ENCODE measurements at places on chromosomes 6 and 20.

DNA sequence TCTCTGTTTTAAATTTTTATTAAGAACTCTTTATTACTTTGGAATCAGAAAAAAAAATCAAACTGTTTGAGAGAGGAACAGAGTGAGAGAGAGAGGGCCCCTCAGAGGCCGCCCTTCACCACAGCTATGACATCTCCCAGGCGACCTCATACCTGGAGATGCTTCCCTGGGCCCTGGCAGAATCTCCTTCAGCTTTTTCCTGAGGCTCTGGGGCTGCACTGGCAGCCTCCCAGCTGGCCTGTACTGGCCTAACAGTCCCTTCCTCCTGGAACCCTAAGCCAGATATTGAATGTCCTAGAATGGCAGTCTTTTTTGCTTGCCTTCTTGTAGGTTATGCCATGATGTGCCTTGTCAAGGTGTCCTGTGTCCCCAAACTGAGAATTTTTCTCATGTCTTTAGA is 13.7 kb downstream of the ABHD12 start:
- DNase-seq = no peak

GRCh38 chr6:30029588-30029987 is 31.5 kb upstream of the POLR1H start:
- DNase-seq = no peak

GRCh38 chr20:15248618-15249395 is 911.4 kb upstream of the FLRT3 start:
- DNase-seq = no peak

DNA sequence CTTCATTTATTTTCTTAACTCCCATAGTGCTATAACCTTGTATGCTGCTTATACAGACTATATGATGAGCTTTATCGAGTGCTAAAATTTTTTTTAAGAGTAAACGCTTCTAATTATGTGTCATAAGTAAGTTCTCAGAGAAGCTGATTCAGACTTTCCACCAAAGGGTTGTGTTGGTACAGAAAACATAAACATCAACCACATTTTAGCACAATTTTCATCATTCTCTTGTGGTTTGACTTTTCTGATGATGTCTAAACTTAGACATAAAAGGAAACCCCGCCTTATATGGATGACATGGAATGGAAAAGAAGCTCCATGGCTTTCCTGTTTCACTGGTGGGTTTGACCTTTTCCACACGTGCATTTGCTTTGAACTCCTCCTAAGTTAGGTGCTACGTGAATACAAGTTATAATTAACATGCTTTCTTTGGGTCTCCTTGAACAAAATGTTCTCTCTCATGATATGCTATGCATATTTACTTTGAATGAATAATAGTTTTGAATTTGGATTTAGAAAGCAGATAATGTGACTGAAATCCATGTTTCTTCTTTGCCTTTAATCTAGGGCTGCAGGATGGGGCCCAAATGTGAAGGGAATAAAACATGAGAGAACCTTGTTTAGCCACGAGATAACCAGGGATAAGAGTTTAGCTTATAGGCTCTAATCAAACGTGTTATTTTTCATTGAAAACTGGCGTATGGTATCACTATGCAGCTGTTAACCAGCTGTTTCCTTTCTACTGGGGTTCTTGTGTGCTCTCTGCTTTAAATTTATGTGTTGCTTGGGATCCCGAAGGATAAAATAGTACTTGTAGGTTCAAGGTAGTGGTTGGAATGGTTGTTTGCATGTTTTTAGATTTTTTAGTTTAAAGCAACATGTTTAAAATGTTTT is 127.1 kb upstream of the AHI1 start:
- no peak for DNase-seq

DNA sequence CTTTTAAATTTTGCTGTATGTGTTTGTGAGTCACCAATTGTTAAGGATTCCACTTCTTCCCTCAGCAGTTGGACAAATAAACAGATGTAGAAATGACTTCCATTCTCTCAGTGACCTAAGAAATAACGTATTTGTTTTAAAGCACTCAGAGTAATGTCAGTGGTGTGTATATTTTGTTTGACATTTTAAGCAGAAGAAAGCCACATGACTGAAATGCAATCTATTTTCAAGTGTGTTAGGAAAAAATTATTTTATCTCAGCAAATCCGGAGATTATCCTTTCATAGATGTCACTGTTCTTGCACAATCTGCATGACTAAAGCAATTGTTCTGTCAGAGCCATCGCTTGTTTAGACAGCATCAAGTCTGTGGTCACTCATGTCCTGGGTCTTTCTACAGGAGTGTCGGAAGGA is 77.1 kb downstream of the JAG1 start:
- DNase-seq = peak; percentile 32

- peak; percentile 42 for DNase-seq
Observed at GRCh38 chr6:54267798-54268197, 40.4 kb upstream of the TINAG start.

DNA sequence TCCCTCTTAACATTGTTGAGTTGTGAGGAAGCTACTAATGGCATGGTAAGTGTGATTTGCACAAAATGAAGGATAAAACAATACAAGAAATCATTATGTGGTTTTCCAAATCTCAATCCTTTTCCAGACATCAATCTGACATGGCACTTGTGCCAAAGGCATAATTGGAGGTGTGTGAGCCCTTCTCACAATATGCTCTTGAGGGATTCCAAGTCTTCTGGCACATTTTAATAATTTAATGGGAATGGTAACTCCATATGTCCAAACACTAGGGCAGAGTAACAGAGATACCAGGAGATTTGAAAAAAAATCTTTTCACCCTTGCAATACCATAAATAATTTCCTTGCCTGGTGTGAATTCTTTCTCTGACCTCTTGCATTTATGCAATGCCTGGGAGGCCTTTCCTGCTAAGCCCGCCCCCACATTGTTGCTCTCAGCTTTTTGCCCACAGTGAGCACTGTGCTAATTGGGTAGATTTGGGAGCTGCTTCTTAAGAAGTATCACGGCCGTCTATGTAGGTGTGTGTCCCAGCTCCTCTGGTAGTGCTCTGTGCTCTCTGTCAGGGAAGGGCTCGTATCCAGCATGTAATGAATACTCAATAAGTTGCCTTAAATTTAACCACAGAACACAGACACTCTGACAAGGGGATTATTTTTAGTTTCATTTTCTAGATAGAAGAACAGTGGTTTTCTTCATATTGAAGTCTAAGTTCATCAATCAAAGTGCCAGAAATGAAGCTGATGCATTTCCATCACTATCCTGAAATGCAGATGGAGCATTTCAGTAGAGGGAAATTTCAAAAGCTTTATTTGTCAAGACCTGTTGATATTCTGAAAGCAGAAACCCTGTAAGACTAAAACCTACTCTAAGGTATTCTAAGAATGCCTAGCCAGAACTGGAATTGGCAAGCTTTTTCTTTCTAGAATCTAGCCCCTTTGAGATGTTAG is 54.4 kb upstream of the CEP85L start:
- DNase-seq = peak; percentile 79

- DNase-seq = no peak
Observed at GRCh38 chr20:36821964-36822437, 48.4 kb upstream of the DSN1 start.

DNA sequence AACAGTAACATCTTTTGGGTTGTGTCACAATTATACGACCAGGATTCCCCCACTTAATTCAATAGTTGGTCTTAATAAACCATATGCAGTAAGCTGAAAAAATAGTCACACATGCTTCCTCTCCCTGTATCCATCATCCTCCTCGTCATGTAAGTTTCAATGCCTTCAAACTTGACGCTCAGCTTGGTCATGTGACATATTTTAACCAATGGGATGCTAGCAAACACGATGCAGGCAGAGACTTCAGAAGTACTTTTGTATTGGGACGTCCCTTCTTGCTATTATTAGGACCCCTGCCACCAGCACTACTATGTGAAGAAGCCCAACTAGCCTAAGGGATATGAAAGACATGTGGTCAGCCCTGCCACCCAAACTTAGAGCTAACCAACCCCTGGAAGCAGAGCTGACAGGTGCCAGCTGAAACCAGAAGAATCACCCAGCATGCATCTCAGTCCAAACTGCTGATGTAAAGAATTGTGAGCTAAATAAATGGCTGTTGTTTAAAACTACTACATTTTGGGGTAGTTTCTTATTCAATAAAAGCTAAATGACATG is 49.3 kb downstream of the CGA start:
- no peak for DNase-seq

DNA sequence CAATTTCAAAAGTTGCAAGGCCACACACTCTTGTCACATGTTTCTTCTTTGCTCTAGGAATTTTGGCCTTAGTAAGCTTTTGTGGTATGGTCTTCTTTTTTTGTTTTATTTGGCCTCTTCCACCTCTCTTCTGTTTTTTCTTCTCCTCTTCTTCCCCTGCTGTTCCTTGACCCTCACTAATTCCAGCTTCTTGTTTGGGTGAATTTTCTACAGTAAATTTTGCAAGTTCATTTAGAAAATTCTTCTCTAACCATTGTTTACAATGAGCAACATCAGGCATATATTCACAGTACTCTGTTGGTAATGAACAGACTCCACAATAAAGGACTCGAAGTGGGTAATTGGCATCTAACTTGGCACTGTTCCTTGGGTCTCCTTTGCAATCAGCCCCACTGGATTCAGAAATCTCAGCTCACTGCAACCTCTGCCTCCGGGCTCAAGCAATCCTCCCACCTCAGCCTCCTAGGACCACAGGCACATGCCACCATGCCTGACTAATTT is 5.0 kb downstream of the ASIP start:
- no peak for DNase-seq

DNA sequence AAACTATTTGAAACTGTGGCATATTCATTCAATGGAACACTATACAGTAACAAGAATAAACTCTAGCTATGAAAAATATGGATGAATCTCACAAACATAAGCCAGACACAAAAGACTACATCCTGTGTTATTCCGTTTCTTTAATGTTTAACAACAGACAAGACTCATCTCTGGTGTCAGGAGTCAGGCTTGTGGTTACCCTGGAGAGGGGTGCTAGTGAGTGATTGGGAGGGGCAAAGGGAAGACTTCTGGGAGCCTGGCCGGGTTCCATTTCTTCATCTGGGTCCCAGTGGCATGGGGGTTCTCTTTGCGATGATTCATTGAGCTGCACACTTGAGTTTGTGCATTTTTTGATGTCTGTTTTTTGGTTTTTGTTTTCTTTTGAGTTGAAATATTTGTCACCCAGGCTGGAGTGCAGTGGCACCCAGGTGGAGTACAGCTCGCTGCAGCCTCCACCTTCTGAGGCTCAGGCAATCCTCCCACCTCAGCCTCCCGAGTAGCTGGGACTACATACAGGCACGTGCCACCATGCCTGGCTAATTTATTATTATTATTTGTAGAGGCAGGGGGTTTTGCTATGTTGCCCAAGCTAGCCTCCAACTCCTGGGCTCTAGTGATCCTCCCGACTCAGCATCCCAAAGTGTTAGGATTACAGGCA is 21.2 kb upstream of the TTPAL start:
- DNase-seq = no peak

Measured in NB4 (cell line).